ENCODE measurements at places on chromosomes 7 and 10.

DNA sequence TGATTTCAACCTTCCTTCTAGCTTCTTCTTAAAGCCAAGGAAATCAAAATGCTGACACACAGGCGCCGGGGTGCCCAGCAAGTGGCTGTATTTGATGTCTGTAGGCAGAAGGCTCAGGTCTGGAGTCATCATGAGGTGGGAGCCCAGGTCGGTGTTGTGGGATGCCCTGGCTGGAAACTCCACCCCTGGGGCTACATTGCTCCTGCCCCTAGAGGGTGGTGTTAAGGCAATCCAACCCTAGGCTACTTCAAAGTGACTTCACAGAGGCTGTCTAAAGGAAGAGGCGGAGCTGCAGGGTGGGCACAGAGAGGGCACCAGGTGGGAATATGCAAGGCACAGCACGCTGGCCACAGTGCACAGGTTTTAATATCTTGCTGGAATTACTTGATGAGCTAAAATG is 200.9 kb downstream of the ADAM12 start:
- DNase-seq = no peak

DNA sequence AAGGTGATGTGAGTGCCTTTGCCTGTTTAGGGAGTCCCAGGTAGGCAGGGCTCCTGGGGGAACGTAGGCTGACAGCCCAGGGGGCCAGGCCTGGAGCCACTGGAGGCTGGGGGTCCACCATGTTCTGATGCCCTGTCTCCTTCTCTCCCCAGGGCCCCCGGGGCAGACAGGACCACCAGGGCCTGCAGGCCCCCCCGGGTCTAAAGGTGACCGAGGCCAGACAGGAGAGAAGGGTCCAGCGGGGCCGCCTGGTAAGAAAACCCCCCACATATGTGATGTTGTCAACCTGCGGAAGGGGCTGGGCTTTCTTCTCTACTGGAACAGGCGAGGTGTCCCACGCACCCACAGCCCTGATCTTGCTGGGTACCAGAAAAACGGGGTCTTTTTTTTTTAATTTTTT is 85.2 kb downstream of the MYL10 start:
- DNase-seq = no peak

GRCh38 chr7:91103363-91103762 is 160.9 kb upstream of the FZD1 start:
- no peak for DNase-seq

- no peak for DNase-seq
These were observed 190.0 kb downstream of the CFTR start for GRCh38 chr7:117669818-117670217.

- DNase-seq = no peak
These were observed 24.8 kb downstream of the FGFBP3 start for GRCh38 chr10:91884536-91884935.

DNA sequence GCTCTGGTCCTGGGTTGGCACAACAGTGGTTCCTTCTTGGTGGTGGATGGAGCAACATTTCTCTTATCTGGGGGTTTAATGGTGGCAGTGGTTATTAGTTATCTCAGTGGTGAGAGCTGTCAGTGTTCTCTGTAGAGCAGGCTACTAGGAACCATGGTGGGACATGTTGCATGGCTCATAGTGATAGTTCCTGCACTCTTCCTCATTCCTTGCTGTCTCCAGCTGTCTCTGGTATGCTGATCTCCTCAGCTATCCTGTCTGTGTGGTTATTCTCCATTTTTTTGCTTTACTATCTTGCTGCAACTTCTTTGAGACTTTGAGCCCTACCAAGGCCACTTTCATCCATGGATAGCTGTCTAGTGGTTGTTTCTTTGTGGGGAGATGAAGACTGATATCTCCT is 44.0 kb downstream of the CCDC7 start:
- DNase-seq = no peak
